Activated effector memory CD4-positive, alpha-beta T cell treated with Interleukin-2 at 50 U/mL for 16 hours (primary cell): ENCODE measurements at places on chromosomes 4 and X.

- DNase-seq: no peak
Observed at GRCh38 chr4:101501421-101501820, 154.1 kb upstream of the PPP3CA start.

DNA sequence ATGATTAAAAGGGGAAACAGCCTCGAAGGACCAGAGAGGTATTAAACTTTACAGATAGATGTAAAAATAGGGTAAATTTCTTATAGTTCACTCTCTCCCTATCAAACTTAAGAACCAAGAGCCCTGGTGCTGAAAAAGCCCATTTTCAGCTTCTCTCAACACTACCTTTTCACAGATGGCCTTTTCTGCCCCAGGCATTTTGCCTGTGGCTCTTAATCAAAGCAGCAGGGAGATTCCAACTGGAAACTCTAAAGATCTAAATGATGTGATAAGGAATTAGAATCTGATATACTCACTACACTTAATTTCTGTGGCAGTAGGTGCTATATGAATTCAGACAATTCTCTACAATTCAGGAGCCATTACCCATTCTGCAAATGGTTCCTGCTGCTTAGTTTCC, 60.0 kb downstream of the AMMECR1 start:
- no peak for DNase-seq

DNA sequence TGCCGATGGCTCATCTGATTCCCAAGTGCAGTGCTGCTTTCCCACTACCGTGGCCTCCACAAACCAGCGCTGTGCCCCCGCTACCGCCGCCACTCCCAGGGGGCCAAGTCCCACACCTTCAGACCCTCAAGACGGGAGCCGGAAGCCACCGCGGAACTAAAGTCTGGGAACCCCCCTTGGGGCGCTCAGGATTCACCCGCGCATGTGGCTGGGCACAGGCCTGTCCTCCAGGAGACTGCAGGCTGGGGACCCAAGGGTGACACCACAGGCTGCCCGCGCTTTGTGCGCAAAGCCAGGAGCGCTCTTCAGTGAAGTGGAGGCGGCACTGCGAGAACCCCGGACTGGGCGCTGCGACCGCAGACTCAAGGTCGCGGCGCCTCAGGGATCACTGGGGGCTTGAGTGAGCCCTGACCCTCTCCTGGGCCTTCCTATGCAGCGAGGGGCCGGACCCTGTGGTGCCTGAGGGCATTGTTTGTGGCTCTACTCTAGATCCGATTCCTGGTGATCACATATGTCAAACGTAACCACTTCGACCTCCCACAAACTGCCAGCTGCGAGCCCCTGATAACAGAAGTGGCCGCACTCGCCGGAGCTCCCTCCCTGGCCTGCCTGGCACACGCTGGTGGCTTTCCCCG, 20.4 kb upstream of the TBC1D14 start:
- no peak for DNase-seq

GRCh38 chr4:80611678-80611979, 276.1 kb downstream of the CFAP299 start:
- DNase-seq: no peak

GRCh38 chr4:122882857-122883735, 39.3 kb downstream of the NUDT6 start:
- no peak for DNase-seq

DNA sequence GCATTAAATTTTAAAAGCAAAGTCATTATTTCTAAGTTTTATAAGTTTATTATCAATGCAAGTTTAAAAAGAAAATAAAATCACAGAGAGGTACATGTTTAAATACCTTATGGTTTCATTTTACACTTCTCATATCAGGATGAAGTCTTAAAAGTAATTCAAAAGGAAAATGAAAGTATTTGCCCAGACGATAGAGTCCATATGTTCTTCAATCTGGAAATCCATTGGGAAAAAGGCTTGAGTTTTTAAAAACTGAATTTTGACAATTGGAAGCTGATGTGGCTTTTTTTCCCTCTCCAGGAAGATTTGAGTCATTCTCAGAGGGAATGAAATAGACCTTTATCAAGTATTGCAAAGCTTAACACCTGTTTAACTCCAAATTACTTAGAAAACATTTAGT, 37.1 kb downstream of the MAB21L2 start:
- no peak for DNase-seq

- DNase-seq: no peak
Observed at GRCh38 chr4:145283909-145284308, 103.5 kb upstream of the OTUD4 start.

GRCh38 chr4:102836596-102836995, 9.2 kb upstream of the UBE2D3 start:
- DNase-seq: no peak

DNA sequence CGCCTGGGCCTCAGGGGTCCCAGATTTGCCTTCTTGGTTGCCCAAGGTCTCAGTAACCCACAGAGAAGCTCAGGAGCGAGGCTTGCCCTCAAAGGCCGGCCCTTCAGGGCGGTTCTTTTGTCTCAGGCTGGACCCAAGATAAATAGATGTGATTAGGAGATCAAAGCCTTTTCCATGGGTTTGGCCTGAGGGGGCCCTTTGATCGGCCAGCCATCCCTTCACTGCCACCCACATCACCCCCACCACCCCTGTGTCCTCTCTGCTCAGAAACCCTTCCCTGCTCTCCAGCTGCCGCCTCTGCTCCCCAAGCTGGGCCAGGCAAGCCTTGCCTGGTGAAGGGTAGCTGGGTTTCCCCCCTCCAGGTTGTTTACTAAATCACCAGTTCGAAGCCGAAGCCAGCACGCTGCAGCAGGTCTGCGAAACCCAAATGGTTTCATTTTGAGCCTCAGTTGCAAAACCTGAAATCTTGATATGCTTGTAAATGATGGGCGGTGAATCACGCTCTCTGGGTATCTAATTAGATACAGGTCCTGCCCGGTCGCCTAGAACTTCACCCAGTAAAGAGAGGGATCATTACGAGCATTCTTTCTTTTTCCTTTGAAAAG, 202.6 kb upstream of the BCOR start:
- no peak for DNase-seq

- DNase-seq: no peak
Observed at GRCh38 chrX:71282514-71283402, 677 bp upstream of the NONO start.

GRCh38 chrX:120664081-120664480, 34.2 kb upstream of the C1GALT1C1 start:
- no peak for DNase-seq

- no peak for DNase-seq
Observed at GRCh38 chr4:136867465-136867864, 664.8 kb downstream of the PCDH18 start.

- no peak for DNase-seq
Observed at GRCh38 chr4:175656649-175657048, 155.4 kb downstream of the GPM6A start.

DNA sequence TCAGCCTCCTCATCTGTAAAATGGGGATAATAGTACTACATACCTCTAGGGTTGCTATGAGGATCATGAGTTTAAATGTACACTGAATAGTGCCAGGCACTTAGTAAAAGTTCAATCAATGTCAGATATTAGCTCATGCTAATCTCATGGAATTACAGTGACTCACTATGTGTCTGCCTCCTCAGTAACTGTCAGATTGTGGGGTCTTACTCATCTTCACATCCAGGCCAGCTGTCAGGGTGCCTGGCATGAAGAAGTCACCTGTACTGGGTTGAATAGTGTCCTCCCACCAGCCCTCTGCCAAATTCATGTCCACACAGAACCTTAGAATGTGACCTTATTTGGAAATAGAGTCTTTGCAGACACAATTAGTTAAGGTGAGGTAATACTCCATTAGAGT, 54.3 kb upstream of the STIM2 start:
- no peak for DNase-seq

DNA sequence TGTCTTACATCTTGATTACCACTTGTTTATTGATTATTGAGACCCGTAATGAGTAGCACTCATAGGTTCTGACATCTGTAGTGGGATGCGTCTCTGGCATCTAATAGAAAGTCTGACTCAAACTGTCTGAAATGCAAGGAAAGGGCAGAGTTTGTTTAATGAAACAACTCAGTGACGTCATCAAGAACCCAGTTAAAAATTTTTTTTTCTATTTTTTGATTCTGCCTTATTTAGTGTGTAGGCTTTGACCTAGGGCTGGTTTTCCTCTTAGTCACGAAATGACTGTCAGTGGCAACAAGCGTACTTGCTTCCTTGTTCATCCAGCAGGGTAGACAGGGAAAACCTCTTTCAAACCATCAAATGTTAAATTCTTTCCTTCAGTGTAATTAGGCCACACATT, 3.1 kb upstream of the CDKL5 start:
- DNase-seq: no peak

- no peak for DNase-seq
Observed at GRCh38 chr4:157882901-157883300, 289.9 kb downstream of the GASK1B start.

- no peak for DNase-seq
Observed at GRCh38 chr4:140136509-140136908, 17.5 kb downstream of the MAML3 start.

DNA sequence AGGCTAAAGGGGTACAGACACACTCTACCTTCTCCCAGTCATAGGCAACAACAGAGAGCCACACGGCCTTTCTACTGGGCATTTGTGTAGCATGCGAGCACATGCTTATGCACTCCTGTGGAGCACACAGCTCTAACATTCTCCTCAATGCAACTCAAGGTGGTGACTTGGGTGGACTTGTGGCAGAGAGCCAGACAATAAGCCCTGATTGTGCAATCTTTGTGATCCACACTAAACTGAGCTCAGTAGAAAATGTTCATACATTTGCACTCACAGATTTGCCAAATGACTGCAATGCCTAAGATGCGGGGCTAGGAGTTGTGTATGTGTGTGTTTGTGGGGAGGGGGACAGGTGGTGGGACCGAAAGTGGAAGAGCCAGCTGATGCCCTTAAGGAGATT, 31.4 kb upstream of the SETD7 start:
- no peak for DNase-seq

DNA sequence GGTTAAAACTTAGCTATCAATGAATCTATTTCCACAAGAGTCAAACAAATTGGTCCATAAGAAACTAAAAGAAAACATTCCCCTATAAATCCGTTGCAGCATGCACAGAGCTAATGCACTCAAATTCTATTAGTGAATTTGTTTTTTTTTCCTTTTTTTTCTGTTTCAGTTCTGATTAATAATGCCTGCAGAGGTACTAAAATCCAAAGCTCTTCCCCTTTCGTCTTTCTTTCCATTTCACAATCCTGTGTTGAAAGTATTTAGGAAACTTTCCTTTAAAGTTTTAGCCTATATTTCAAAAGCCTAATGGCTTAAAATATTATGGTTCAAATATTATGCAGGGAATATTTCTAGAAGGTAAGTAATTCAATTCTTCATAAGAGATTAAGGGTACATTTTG, 45.9 kb upstream of the VEGFD start:
- DNase-seq: no peak

DNA sequence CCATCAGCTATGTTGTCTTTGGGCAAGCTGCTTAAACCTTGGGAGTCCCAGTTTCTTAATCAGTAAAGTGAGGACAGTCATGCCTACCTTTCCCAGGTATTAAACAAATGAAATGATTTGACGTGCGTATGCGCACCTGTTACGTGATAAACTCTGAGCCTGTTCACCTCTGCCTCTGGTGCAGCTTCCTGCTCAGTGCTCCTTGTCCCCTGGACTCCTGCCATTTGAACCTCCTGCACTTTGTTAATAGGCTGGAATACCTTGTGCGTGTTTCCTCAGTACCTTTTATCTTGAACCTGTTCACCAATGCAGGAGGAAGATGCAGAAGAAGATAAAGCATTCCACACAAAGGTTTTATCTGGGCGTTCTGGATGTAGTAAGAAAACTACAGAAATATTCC, 211.9 kb downstream of the CEP135 start:
- DNase-seq: no peak

DNA sequence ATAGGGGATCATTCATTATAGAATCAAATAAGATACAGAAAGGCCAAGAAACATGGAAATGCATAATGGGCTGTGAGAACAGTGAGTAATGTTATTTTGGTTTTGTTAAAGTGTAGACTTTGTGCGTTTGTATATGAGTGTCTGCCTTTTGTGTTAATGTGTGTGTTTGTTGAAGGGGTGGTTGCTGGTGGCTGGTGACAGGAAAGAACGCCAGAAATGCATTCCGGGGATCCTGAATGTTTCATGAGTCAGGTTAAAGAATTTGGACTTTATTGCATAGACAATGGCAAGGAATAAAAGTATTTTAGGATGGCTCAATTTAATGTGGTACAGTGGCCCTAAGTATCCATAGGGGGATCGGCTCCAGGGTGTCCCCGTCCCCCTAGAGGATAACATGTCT, 1228.9 kb downstream of the PCDH7 start:
- DNase-seq: no peak

DNA sequence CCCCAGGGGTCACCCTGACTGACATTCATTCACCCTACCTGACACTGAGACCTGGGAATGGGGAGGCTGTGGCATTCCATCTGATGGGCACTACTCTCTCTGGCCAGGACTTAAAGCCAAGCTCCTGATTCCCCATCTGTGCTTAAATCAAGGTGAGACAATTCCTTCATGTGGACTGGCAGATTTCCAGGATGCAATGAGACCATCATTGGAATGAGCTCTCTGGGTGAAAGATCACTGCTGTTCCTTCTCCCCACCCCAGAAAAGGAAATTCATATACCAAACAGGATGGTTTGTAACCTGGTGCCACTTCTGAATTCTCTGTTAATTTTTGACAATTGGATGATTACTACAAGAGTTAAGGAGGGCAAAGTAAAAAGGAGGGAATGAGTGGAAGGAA, 354.8 kb downstream of the MID1IP1 start:
- no peak for DNase-seq

DNA sequence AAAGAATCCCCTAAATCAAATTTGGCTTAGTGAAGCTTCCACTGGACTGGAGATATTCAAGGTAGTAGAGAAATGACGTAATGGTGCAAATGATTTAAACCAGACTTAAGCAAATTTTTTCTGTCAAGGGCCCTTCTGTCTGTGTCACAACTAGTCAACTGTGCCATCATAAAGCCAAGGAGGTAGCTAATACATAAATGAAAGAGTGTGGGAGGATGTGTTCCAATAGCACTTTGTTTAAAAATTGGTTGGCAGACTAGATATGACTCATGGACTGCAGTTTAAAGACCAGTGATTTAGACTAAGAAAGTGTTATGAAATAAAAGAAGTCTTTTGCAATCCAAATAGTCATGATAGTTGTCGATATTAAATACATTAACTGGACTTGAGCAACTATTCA, 24.3 kb upstream of the TEX13C start:
- DNase-seq: no peak

- no peak for DNase-seq
Observed at GRCh38 chr4:8278421-8279287, 9.1 kb downstream of the HTRA3 start.

GRCh38 chrX:114580336-114580735, 3.5 kb upstream of the HTR2C start:
- DNase-seq: no peak

DNA sequence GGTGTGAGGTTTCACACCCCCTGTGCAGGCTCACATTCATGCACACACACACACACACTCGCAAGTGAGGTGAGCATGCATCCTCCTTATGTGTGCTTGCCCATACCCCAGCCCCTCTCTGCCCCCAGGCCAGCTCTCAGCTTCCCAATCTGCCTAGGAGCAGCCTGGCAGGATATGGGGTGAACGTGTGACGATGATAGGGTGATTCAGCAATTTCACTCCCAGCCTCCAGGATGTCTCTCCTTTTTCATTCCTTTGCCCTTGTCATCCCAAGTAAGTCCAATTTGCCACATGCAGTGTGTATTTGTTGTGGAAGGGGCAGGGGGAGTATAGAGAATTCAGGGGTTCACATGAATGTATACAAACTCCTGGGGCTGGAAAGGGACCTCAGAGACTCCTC, 7.2 kb downstream of the STARD8 start:
- DNase-seq: no peak
